ENCODE measurements at places on chromosomes 6 and 20.

- no peak for DNase-seq
Observed at GRCh38 chr6:34331371-34332050, 61.0 kb downstream of the NUDT3 start.

DNA sequence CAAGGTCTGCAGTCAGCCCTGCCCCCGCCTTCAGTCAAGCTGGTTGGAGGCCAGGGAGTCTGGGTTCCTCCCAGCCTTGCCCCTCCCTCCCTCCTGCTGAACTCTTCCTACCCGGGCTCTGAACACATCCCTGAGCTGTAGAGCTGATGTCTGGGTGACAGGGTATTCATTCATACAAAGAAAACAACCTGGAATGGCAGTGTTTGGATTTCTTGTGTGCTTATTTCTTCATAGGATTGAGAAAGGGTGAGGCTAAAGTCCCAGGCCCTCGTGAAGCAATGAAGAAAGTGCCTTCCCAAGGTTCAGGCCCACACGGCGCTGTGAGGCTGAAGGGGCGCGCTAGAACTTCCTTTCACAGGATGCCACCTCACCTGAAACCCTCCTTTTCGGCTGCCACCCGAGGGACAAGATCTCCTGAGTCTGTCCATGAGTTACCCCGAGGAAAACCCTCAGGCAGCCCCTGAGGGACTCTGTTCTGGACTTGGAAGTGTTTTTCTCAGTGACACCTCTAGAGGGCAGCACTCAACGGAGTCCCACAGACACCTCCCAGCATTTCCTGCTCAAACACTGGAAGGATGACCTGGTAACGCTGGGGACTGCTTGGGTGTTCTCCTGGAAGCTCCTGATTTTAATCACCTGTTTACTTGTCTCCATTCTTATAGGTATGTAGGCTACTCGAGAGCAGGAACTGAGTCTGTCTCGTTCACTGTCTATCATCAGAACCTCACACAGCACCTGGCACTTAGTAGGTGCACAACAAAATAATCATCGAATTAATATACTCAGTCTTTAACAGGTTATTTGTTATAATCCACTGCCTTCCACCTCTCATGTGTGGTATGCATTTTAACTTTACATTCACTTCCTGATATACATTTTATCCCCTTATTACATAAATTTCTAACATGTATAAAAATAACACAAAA, 11.8 kb upstream of the GSTA1 start:
- no peak for DNase-seq

GRCh38 chr6:89161326-89162046, 15.6 kb downstream of the PM20D2 start:
- no peak for DNase-seq

- no peak for DNase-seq
Observed at GRCh38 chr6:155093430-155093829, 98.3 kb downstream of the TIAM2 start.

DNA sequence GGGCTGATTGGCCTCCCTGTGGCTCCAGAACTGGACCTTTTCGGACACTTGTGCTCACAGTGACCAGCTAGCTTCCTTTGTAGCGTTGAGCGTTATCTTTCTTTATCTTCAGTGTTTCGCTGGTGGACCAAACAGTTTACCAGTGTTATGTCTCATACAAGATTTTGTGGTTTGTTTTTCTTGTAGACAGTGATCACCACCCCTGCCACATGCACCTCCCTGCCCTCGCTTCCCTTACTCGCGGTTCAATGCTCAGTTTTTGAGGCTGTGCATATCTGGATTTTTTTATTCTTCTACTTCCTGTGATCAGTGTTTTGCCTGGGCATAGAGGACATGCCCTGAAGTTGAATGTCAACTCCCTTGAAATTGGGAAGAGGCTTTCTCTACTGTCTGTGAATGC, 16.4 kb downstream of the MYT1 start:
- no peak for DNase-seq

DNA sequence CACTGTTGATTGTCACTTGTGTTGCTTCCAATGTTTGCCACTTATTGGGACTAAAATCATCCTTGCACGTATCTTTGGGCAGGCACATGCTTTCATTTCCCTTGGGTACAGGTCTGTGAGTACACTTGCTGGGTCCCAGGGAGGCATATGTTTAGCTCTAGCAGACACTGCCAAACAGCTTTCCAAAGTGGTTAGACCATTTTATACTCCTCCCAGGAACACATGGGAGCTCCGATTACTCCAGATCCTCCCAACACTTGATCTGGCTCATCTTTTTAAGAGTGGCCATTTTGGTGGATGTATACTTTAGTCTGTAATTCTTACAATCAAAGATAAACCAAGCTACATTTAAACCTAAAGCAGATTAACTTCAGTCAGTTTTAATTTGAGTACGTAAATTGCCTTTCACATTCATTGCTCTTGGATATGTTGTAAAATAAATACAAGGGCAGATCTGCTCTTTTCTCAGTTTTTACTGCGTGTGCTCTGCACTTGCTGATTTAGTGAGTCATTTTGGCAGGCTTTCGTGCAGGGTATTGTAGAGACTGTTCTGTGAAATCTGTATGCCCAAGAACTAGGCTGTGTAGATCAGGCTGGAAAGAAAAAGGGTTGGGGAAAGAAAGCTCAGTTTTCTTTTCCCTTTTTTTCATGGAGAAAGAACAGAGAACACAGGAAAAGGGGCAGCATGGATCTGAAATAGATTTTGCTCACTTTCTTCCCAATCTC, 19.5 kb downstream of the SLC22A1 start:
- DNase-seq = peak; percentile 32

- DNase-seq = peak; percentile 27
Observed at GRCh38 chr6:87483929-87484328, 11.2 kb downstream of the SLC35A1 start.

DNA sequence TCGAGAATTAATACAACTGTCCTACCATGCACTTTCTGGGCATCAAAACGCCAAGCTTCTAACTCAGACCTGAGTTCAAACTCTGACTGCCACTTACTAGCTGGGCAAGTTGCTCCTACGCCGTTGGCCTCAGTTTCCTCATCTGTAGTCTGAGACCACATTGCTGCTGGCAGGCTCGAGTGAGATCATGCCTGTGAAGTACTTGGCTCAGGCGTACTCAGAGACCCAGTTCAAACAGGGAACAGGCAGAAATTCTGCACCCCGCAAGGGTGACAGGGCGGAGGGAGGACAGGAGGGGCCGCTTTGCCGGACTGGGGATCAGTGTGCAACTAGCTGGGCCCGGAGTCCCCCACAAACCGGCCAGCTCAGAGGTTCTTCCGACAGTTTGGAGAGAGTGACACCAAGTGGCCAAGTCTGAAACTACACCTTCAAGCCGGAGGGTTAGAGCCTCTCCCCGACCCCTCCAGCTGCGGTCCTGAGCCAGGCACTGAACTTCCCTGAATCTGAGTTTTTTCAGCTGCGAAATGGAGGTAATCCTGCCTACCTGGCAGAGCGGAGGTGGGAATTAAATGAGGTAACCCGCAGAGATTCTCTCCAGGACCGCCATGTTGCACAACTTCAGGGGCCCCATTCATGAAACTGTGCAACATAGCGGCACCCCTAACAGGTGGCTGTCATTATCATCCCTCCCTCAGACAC, 46.0 kb upstream of the PTPN1 start:
- no peak for DNase-seq

GRCh38 chr6:140344142-140344913, 969.9 kb upstream of the CITED2 start:
- DNase-seq = peak; percentile 23

DNA sequence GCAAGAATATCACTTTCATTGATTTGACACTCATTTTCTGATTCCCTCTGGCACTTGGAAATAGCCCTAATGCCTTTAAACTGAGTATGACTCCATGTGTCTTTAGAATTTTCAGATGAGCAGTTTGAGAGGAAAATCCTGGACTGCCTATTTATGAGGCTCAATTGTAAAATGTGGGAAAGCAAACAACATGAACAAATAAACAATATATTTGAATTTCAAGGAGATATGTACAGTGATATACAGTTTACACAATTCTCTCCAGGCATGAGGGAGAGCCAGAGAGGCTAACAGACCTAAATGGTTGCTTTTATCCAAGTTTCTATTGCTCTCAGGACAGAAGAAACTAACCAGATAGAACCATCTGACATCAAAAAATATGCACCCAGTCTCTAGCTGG, 748.2 kb upstream of the NRSN1 start:
- no peak for DNase-seq

DNA sequence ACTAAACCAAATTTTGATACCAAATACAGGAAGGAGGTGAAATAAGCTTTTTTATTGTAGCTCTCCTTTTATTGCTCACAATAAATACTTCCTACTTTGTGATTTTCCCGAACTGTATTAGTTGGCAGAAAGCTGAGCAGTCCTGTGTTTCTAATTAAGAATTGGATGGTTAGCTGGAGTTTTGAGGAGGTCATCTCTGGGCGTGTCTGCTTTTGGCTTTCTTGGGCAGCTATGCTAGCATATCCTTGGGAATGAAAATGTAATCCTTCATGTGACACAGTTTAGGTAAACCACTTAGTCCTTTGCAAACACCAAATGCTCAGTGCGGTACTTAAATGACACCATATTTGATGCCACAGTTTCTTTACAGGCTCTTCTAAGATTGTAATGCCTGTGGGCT, 67.5 kb downstream of the MTHFD1L start:
- no peak for DNase-seq

- DNase-seq = no peak
Observed at GRCh38 chr6:71675386-71675785, 211.0 kb upstream of the RIMS1 start.

GRCh38 chr6:137737836-137738596, 129.0 kb upstream of the TNFAIP3 start:
- peak; percentile 88 for DNase-seq

DNA sequence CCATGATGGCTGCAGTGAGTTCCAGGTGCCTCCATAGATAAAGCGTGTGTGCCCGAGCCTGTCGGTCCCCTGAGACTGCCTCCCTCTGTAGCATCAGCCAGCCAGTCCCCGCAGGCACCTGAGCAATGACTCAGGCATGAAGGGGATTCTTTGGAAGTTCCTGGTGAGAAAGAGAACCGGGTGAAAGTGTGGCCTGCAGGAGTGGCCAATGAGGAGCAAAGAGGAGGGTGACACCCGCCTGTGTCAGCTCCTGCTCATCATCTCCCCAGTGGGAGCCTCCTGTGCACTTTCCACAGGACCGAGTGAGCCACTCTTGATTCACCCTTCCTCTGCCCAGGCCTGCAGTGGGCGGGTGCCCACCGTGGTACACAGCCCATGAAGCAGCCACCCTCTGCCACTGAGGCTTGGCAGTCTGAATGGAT, 71.2 kb upstream of the PTPN1 start:
- DNase-seq = no peak

DNA sequence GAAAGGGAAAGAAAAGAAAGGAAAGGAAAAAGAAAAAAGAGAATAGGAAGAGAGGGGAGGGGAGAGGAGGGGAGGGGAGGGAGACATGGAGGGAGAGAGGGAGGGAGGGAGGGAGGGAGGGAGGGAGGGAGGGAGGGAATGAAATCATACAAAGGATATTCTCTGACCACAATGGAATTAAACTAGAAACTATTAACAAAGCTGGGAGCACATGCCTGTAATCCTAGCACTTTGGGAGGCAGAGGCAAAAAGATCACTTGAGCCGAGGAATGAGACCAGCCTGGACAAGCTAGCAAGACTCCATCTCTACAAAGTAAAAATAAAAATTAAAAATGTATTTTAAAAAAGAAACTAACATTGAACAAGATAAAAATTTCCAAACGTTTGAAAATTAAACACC, 62.8 kb downstream of the ILRUN start:
- DNase-seq = no peak

DNA sequence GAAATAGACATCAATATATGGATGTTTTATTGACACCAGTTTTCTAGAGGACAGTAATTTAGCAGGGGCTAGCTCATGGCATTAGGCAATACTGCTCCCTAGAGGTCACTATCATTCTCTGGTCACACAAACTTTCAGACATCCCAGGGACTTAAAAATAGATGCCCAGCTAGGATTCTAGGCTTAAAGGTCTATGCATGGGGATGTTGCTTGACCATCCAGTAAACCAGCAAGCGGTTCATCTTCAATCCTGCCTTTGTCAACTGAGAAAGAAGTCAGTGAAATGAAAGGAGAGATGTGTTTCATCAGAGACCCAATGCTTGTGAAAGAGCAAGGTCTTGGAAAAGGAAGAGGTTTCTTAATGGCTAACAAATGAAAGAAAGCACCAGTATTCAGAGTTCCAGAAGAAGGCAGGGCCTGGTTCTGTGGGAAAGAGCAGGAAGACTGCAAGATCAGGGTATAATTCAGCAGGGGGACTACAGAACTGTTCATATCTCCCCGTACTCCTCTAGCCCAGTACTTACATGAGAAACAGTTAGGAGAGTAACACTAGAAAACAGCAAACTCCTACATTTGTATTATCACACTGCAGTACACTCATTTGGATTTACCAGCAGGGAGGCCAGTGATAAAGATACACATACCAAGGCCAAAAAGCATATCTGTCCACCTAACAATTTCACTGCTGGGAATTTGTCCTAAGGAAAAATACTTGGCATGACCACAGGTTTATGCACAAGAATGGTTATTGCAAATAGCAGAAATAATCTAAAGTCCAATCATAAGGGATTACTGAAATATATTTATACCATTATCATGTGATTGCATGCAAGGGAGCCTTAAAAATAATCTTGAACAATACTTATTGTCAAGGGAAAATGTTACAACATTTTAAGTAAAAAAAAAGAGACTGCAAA, 151.4 kb upstream of the LAMA2 start:
- peak; percentile 24 for DNase-seq

GRCh38 chr6:127031511-127031910, 87.0 kb upstream of the RSPO3 start:
- no peak for DNase-seq

- DNase-seq = no peak
Observed at GRCh38 chr6:10463040-10463439, 48.2 kb upstream of the TFAP2A start.

- DNase-seq = no peak
Observed at GRCh38 chr20:25546048-25546447, 39.3 kb downstream of the NINL start.

- no peak for DNase-seq
Observed at GRCh38 chr6:43173591-43174262, 2.7 kb downstream of the SRF start.

DNA sequence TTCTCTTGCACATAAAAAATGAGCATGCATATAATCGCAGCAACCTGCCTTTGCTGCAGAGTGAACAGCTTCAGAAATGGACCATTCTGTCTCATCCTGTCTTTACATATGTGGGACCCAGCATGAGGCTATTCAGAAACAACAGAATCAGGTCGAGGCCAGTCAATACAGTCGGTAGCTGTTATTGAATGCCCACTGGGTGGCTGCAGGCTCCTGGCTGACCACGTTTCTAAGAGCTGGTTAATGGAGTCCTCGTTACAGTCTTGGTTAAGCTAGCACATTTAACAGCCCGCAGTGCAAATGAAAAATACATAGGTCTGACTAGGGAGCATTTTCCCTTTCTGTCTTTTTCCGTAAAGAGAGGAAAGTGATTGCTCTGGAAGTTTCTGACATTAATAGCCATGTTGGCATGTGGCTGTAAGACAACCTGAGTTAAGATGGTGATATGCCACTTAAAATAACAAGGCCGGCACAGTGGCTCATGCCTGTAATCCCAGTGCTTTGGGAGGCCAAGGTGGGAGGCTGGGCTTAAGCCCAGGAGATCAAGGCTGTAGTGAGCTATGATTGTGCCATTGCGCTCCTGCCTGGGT, 75.0 kb downstream of the SHLD1 start:
- DNase-seq = no peak

GRCh38 chr20:58142843-58143185, 85.6 kb downstream of the ANKRD60 start:
- no peak for DNase-seq

- DNase-seq = peak; percentile 93
Observed at GRCh38 chr6:11315743-11316437, 83.4 kb upstream of the NEDD9 start.

- DNase-seq = no peak
Observed at GRCh38 chr6:24019830-24020229, 106.2 kb upstream of the NRSN1 start.

Data from non-pigmented ciliary epithelial cell (primary cell).